ENCODE measurements at places on chromosomes 2 and 18.

DNA sequence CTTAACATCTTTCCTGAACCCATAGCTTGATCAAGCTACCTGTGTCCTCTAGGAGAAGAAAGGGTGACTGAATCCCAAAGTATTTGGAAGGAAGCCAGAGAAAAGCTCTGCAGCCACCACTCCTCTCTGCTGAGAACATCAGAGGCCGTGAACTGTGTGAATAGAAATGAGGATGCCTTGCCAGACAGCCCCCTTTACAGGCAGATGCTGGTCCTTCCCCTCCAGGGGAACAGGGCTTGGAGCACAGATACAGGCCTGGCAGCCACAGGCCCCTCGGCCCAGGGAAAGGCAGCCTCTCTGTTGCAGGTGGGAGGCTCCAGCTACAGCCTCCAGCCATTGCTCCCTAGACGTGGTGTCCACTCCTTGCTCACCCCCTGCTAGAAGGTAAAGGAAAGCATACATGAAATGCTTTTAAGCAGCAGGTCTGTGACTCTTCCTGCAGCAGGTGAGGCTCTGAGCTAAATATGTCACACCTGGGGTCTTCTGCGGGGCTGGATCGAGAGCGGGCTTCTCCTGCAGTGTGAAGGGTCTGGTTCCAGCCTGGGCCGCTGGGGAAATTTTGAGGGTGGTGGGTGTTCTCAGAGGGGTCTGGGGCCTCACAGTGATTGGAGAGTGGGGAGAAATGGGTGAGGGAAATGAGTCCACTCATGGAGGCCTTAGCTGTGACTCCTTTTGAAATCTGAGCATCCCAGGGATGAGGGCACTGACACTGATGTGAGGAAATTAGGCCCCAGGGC, 234.0 kb downstream of the KLHL29 start:
- peak; percentile 43 for DNase-seq

GRCh38 chr2:101501443-101501842, 26.5 kb upstream of the RFX8 start:
- no peak for DNase-seq

DNA sequence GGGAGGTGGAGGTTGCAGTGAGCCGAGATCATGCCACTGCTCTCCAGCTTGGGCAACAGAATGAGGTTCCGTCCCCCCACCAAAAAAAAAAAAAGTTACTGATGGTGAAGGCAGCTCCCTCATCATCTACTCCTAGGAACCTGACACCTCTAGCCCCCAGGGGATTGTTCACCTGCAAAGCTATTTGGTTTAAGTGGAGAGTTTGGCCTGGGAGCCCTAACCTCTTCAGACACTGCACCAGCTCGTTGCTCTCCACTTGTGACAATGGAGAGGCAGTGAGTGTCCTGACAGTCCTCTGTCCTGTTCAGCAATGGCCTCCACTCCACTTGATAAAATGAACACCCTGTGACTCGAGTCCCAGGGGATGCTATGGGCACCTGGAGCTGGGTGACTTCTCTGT, 43.5 kb downstream of the ATP6V1C2 start:
- no peak for DNase-seq

DNA sequence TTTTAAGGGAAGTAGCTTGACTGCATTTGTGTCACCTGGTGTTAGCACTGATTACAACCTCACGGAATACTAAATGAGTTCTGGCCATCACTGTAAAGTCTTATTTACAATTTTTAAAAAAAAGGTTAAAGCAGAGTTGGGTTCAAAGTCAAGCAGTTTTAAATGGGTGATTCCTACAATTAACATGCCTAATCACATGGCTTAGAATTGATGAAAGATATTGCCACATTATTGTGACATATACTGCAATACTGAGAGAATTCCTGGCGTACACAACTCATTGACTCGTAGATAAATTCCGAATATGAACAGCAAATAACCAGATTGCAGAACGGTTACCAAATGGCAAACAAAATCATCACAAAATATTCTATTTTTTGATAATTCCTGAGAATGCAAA, 34.2 kb downstream of the ROCK2 start:
- DNase-seq = no peak

DNA sequence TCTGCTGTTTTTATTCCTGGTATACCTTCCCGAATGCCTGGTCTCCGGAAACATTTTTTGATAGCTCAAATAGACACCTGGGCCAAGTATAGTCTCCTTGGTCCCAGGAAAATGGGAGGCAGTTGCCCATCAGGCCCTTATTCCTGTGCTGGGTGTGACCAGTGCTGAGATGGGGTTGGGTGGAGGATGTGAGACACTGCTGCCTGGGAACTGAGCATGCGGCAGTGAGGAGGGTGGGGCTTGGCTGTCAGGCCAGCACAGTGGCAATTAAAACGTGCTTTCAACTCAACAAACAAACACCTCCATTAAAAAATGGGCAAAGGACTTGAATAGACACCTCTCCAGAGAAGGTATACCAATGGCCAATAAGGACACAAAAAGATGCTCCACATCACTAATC, 12.5 kb downstream of the KLHL29 start:
- DNase-seq = no peak

GRCh38 chr2:118102433-118103082, 14.3 kb downstream of the INSIG2 start:
- DNase-seq = no peak

DNA sequence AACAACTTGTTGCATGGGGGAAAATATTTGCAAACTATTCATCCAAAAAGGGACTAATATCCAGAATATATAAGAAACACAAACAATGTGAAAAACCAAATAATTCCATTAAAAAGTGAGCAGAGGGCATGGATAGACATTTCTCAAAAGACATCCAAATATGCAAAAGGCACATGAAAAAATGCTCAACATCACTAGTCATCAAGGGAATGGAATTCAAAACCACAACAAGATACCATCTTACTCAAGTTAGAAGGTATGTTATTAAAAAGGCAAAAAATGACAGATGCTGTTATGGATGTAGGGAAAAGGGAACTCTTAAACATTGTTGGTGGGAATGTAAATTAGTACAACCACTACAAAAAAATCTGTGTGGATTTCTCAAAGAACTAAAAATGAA, 396.5 kb downstream of the CCDC85A start:
- DNase-seq = peak; percentile 92

DNA sequence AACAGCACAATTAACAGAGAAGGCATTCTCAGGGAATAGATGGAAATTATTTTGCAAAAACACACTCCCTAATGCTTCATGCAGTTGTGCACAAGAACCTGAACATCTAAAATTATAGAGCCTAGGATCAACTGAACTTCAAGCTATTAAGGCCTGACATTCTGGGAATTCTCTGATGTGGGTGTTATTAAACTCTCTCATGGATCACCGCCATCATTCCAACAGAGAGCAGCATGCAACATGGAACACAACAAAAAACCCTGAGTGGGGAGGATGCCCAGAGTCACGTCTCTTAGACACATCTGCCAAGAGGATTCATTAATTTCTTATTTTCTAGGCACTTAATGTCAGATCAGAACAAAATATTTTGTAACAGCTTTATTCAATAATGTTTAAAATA, 543.8 kb downstream of the ERBB4 start:
- DNase-seq = no peak

DNA sequence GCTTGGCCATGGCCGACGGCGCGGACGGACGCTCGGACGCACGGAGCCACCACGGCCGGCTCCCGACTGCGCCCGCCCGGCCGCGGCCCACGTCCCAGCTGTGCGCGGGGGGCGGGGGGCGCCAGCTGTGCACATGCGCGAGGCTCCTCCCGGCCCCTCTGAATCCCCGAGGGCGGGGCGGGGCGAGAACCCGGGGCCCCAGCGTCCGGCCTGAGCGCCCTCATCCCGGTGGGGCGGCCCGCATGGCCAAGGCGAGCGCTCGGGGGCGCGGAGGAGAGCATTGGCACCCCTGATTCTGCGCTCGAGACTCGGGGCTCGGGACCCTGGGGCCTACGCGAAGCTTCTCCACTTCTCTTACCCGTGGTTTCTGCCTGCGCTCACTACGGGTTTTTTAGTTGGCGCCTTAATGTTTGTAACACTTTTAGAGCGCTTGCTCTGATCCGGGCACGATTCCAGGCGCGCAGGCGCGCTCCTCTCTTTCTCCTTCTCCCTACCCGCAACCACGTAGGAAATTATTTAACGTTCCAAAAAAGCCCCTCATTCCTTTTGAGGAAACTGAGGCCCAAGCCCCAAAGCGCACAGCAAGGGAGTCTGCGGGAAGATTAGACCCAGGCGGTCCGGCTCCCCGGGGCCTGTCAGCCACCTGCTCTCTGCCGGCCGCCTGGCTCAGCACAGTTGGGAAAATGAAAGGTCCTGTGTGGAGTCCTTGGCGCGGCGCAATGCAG, at the start of gene PXDN:
TSS of gene PXDN (minus strand) at position 70 of the 725 bp plus-strand sequence. CDS start at position 10, 60 bp downstream.
- peak; percentile 74 for DNase-seq

DNA sequence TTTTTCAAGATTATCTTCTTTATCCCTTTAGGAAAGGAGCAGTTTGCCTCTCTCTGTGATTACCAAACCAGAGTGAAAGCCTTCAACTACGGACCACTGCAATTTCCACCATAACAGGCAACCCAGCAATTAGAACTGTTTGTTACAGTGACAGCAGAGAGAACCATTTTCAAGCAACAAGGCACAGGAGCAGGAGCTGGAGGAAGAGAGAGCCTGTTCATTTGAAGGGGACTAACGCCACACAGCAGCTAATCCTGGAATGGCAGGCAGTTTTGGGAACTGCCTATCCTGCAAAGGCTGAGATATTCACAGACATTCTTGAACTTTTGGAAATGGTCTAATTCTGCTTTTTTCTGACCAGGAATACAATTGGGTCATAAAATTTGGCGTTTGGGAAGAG, 1541.9 kb upstream of the PIK3C3 start:
- peak; percentile 2 for DNase-seq

- DNase-seq = peak; percentile 15
Observed at GRCh38 chr18:68843473-68844089, 45.7 kb downstream of the CCDC102B start.
